Suprapubic skin (tissue), 4 donors: ENCODE measurements at places on chromosomes 5 and 9. TPM values are rescaled to one million over a fixed set of nuclear protein-coding genes. Genes with fewer than 3 reads are reported as not detected.

Gene GPX3
- 389 TPM for total RNA-seq

Gene HNRNPA0
- total RNA-seq, result 9.0 TPM

Gene BTNL3
- not detected for total RNA-seq

- H3K4me3 ChIP-seq, result no peak overlapping the region
- peaks cover 8% of the 10 kb centered on the region for H3K4me1 ChIP-seq
- no peak for DNase-seq
- H3K27me3 ChIP-seq, result no peaks in the 10 kb centered on the region
These were observed 71.0 kb upstream of the PLPP6 start for GRCh38 chr9:4591123-4591500.

GRCh38 chr5:158373608-158374395 is 514.9 kb upstream of the CLINT1 start:
- no peaks in the 10 kb centered on the region for H3K36me3 ChIP-seq
- no peak for DNase-seq
- H3K27me3 ChIP-seq, result no peaks in the 10 kb centered on the region
- no peak overlapping the region for H3K27ac ChIP-seq
- no peaks in the 10 kb centered on the region for H3K4me1 ChIP-seq

- H3K36me3 ChIP-seq, result no peaks in the 10 kb centered on the region
- no peak overlapping the region for H3K27ac ChIP-seq
- H3K27me3 ChIP-seq, result no peaks in the 10 kb centered on the region
- H3K4me1 ChIP-seq, result no peaks in the 10 kb centered on the region
- H3K4me3 ChIP-seq, result no peak overlapping the region
- no peak for DNase-seq
These were observed 199.1 kb downstream of the NNT start for GRCh38 chr5:43802119-43802518.
